T follicular helper cell (primary cell): ENCODE measurements at places on chromosomes 13 and 19.

- DNase-seq, result no peak
These were observed 504.8 kb downstream of the SLITRK1 start for GRCh38 chr13:83377491-83377890.

DNA sequence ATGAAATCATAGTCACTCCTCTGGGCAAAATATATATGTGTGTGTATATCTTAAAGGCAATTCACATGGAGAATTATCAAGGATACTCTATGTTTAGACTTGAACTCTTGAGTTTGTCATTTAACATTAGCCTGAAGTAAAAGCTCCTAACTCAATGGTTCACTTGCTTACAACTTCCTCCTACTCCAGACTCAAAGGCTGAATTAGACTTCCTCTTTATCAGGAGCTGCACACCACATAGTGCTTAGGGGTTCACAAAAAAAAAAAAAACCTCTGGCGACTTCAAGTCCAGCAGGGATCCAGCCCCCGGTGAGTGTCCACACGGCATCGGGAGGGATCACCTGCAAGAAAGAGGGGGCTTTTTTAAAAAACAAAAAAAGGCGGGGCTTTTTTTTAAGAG, 68.2 kb upstream of the LSM14A start:
- DNase-seq, result no peak

- no peak for DNase-seq
These were observed 50.7 kb downstream of the C1QTNF9 start for GRCh38 chr13:24360106-24360505.

DNA sequence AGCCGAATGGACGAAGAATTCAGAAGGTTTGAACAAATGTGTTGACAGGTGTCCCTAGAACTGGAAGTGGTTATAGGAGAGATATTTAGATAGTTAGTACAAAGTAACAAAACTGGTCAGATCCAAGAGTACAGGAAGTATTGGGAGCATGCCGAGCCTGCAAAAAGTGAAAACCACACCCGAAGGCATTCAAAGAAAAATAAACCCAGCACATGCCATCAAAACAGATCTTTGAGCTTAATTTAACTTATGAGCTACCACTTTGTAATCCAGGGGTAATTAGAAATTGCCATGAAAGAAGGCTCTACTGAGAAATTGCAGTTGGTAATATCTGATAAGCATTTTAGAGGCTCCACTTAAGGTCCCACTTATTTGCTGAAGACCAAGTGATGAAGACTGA, 214.2 kb downstream of the DNAJC15 start:
- DNase-seq, result no peak

DNA sequence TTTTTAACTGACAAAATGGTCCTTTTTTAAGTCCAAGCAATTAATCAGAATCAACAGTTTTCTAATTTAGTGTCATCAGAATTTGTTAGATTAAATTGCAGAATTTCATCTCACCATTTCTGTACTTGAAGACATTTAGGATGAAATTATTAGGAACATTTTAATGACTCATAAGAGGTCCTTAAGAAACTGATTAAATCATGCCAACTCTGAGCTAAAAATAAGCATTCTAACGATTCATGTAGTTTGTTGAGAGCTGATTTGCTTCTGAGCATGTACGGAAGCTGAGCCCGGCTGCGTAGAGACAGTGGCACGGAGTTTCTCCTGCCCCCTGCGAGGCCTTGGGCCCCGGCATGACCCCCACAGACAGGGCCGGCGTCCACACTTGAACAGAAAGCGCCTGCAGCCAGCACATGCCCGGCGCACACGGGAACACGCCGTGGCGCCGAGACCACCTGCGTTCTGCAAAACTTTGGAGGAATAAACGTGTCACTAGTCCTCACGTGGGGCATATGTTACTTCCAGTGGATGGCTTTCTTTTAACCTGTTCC, 89.7 kb upstream of the MCF2L start:
- no peak for DNase-seq
